CD4-positive, alpha-beta T cell (primary cell): ENCODE measurements at places on chromosomes 2 and 18. TPM values are rescaled to one million over a fixed set of nuclear protein-coding genes. Genes with fewer than 3 reads are reported as not detected.

- no peak overlapping the region for H3K27ac ChIP-seq
- H3K4me1 ChIP-seq, result no peaks in the 10 kb centered on the region
- peak; percentile 39 for DNase-seq
- no peak overlapping the region for H3K4me3 ChIP-seq
These were observed 34.2 kb upstream of the NCOA1 start for GRCh38 chr2:24456599-24457556.

DNA sequence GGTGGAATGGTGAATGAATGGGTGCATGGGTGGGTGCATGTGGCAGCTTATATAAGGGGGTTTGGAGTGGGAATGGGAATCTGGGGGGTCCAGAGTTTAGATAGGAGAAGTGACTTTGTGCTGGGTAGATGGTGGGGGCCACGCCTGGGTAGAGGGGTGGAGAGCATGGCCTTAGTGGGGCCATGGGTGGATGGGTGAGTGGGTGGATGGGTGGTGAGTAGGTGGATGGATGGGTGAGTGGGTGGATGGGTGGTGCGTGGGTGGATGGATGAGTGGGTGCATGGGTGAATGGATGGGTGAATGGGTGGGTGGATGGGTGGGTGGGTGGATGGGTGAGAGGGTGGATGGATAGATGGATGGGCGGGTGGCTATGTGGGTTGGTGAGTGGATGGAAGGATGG is 53.9 kb downstream of the MYO7B start:
- DNase-seq, result no peak
- H3K4me3 ChIP-seq, result no peak overlapping the region
- H3K36me3 ChIP-seq, result no peaks in the 10 kb centered on the region
- no peaks in the 10 kb centered on the region for H3K27me3 ChIP-seq
- no peak overlapping the region for H3K27ac ChIP-seq

DNA sequence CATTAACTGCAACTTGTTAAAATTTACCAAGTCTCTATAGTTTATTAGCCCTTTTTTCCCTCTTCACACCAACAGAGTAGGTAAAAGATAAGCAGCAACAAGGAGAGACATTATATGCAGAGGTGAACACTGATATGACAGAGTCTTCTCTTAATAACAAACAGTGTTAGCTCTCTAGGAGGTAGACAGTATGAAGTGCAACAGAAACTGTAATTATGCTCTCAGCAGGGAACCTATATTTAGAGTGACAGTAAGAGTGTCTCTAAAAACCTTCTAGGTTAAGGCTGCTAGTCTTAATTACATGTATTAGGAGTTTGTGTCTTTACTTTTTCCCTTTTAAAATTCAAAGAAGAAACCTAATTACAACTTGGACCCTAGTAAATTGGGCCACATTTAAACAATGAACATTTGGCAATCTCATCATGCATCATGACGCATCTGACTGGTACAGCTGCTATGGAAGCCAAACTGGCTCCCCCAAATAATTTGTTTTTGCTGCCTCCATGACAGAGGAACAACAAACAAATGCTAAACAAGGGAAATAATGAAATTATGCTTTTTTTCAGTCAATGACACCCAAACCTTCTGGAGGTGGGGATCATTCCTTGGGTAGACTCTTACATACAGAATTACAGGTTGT is 69.9 kb upstream of the MMADHC start:
- H3K36me3 ChIP-seq, result no peaks in the 10 kb centered on the region
- no peak for DNase-seq
- H3K27ac ChIP-seq, result no peak overlapping the region
- H3K27me3 ChIP-seq, result no peaks in the 10 kb centered on the region

GRCh38 chr18:78293540-78293939 is 686.1 kb upstream of the SALL3 start:
- no peak for DNase-seq
- no peaks in the 10 kb centered on the region for H3K4me1 ChIP-seq
- no peaks in the 10 kb centered on the region for H3K36me3 ChIP-seq
- no peaks in the 10 kb centered on the region for H3K27me3 ChIP-seq
- no peak overlapping the region for H3K27ac ChIP-seq
- H3K4me3 ChIP-seq, result no peak overlapping the region

- no peaks in the 10 kb centered on the region for H3K27me3 ChIP-seq
- DNase-seq, result no peak
- no peaks in the 10 kb centered on the region for H3K36me3 ChIP-seq
- H3K4me1 ChIP-seq, result no peaks in the 10 kb centered on the region
- H3K4me3 ChIP-seq, result no peak overlapping the region
These were observed 11.5 kb downstream of the ANKRD29 start for GRCh38 chr18:23650968-23651927.

GRCh38 chr2:240717181-240717641 is 25.5 kb downstream of the AQP12A start:
- DNase-seq, result no peak
- H3K4me1 ChIP-seq, result no peaks in the 10 kb centered on the region
- H3K27me3 ChIP-seq, result no peaks in the 10 kb centered on the region
- no peak overlapping the region for H3K4me3 ChIP-seq

DNA sequence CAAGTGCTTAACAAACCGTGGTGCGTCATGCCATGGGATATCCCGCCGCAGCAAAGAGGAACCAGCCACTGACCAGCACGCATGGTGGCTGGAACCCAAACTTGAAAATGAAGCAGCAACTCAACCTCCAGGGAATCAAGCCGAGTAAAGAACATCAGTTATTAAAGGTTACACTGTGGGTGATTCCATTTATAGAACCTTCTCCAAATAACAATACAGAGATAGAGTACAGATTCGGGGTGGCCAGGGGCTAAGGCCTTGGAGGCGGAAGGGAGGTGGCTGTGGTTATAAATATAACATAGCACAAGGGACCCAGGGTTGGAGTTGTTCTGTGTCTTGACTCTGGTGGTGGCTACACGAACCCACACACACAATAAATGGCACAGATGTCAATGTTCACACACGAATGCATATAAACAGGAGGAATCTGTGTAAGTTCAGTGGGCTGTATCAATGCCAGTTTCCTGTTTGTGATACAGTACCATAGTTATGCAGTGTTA is 123.1 kb downstream of the EIPR1 start:
- DNase-seq, result no peak
- peaks cover 20% of the 10 kb centered on the region for H3K36me3 ChIP-seq
- H3K27me3 ChIP-seq, result no peaks in the 10 kb centered on the region
- no peak overlapping the region for H3K4me3 ChIP-seq
- H3K4me1 ChIP-seq, result no peaks in the 10 kb centered on the region
- H3K27ac ChIP-seq, result no peak overlapping the region

DNA sequence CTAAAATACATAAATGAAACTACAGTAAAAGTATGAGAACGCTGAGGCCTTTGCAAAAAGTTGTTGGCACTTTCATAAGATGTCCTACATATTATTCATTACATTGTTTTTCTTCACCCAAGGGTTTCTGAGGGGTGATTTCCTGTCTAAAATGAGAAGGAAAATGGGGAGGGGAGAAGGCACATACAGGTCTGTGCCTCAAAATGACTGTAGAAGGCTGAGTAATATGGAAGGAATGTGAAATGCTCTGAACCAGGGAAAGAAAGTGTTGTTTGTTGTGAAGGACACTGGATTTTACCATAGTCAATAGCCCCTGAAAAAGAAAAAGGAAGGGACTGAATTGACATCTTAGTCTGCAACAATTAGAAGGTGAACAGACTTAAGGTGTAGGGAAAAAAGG is 99.5 kb upstream of the RNF152 start:
- no peaks in the 10 kb centered on the region for H3K4me1 ChIP-seq
- H3K27ac ChIP-seq, result no peak overlapping the region
- DNase-seq, result no peak
- no peak overlapping the region for H3K4me3 ChIP-seq
- no peaks in the 10 kb centered on the region for H3K36me3 ChIP-seq

DNA sequence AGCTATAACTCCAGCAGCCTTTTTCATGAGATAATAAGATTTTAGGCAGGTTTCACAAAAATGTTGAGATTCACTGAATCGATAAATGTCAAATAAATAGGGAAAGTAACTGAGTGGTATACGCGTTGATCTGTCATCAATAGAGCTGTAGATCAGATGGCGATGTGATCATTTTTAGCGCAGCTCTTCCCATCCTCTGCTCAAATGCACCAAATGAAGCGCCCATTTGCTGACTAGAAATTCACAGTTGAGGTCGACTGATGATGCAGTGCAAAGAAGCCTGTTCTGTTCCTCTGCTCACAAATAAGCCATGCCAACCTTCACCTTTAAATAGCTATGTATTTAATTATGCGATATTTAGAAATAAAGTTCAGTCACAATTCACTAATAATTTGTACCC is 693.5 kb downstream of the ARHGAP15 start:
- no peaks in the 10 kb centered on the region for H3K4me1 ChIP-seq
- no peak overlapping the region for H3K27ac ChIP-seq
- H3K36me3 ChIP-seq, result no peaks in the 10 kb centered on the region

Gene LAMA3
- 0.19 TPM for total RNA-seq

Gene GPR55
- 2.9 TPM for total RNA-seq

Gene IMMT
- 40.8 TPM for total RNA-seq

Gene MGAT5
- 77.8 TPM for total RNA-seq

Gene CACNB4
- total RNA-seq, result 0.20 TPM

Gene ASXL3
- total RNA-seq, result not detected

Gene MAB21L4
- total RNA-seq, result not detected
